Muscle of arm (tissue), 14 donors: ENCODE measurements at places on chromosomes 5 and 9. TPM values are rescaled to one million over a fixed set of nuclear protein-coding genes. Genes with fewer than 3 reads are reported as not detected.

The PCDHGA10 gene
- not detected for polyA plus RNA-seq

The TBC1D2 gene
- 3.3 TPM for polyA plus RNA-seq

The WASHC1 gene
- polyA plus RNA-seq = 9.2 TPM

The CDH6 gene
- 4.1 TPM for polyA plus RNA-seq

The SPACA9 gene
- polyA plus RNA-seq = 3.2 TPM

The CKMT2 gene
- 83.4 TPM for polyA plus RNA-seq

The BNC2 gene
- polyA plus RNA-seq = 4.5 TPM

The PCDHB12 gene
- polyA plus RNA-seq = 1.9 TPM

The REXO4 gene
- 28.5 TPM for polyA plus RNA-seq

The ZBTB43 gene
- polyA plus RNA-seq = 15.4 TPM

The C9 gene
- 0.37 TPM for polyA plus RNA-seq

The AK8 gene
- not detected for polyA plus RNA-seq

The TMEM252 gene
- 0.92 TPM for polyA plus RNA-seq

The IL4 gene
- polyA plus RNA-seq = not detected

The KCNV2 gene
- not detected for polyA plus RNA-seq

The MUSK gene
- 6.7 TPM for polyA plus RNA-seq

The IZUMO3 gene
- not detected for polyA plus RNA-seq

The HRCT1 gene
- polyA plus RNA-seq = 1.3 TPM

The SLC6A18 gene
- polyA plus RNA-seq = not detected

The C9orf85 gene
- polyA plus RNA-seq = 23.4 TPM

The ZNF79 gene
- not detected for polyA plus RNA-seq

The TLE1 gene
- polyA plus RNA-seq = 33.5 TPM

The BARX1 gene
- polyA plus RNA-seq = not detected

The FOXI1 gene
- polyA plus RNA-seq = not detected

The PPP2R2B gene
- polyA plus RNA-seq = 1.6 TPM

The GIN1 gene
- polyA plus RNA-seq = 9.4 TPM

The ANKDD1B gene
- polyA plus RNA-seq = 0.30 TPM

The PFN3 gene
- not detected for polyA plus RNA-seq

The PCDHGA12 gene
- not detected for polyA plus RNA-seq

The SOHLH1 gene
- polyA plus RNA-seq = 0.10 TPM

The DAB2IP gene
- polyA plus RNA-seq = 40.0 TPM

The DRD1 gene
- not detected for polyA plus RNA-seq

The PKD2L2 gene
- 0.35 TPM for polyA plus RNA-seq

The PITX1 gene
- polyA plus RNA-seq = 7.9 TPM

The PBX3 gene
- polyA plus RNA-seq = 14.7 TPM

The SLC6A19 gene
- polyA plus RNA-seq = 0.05 TPM

The NRARP gene
- 5.4 TPM for polyA plus RNA-seq

The TMEM232 gene
- polyA plus RNA-seq = 0.70 TPM

The PHYHD1 gene
- polyA plus RNA-seq = 50.2 TPM

The OR1L4 gene
- not detected for polyA plus RNA-seq

The PCDHB14 gene
- 6.6 TPM for polyA plus RNA-seq
